ENCODE measurements at places on chromosomes 5 and 9. TPM values are rescaled to one million over a fixed set of nuclear protein-coding genes. Genes with fewer than 3 reads are reported as not detected.

Gene RALGPS1
- polyA plus RNA-seq: 4.7 TPM

GRCh38 chr5:113218200-113218599 is 216.6 kb downstream of the TSSK1B start:
- no peak overlapping the region for H3K4me3 ChIP-seq
- H3K36me3 ChIP-seq: no peaks in the 10 kb centered on the region
- no peaks in the 10 kb centered on the region for H3K27me3 ChIP-seq
- no peaks in the 10 kb centered on the region for H3K4me1 ChIP-seq
- peak; percentile 47 for DNase-seq

DNA sequence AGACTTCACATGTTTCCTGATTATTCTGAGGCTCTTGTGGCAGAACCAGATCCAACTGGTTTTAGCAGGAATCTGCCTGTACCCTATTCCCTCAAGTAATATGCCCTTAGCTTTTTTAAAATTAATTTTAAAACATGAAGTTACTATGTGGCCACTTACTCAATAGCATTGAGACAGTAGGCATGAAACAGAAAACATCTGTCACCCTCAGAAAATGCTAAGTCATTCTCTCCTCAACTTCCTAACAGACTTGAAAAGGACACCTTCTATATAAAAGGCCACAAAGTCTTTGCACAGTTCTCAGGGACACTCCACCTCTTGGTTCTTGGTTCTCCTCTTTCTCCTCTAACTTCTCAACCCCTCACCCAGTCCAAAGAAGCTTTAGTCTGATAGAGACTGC is 277.8 kb downstream of the RAB3C start:
- H3K4me3 ChIP-seq: no peak overlapping the region
- H3K36me3 ChIP-seq: no peaks in the 10 kb centered on the region
- DNase-seq: no peak
- no peak overlapping the region for H3K27ac ChIP-seq
- H3K4me1 ChIP-seq: peaks cover 3% of the 10 kb centered on the region

- H3K4me3 ChIP-seq: no peak overlapping the region
- no peak overlapping the region for H3K27ac ChIP-seq
- no peaks in the 10 kb centered on the region for H3K36me3 ChIP-seq
- H3K4me1 ChIP-seq: peaks cover 4% of the 10 kb centered on the region
- DNase-seq: no peak
- no peaks in the 10 kb centered on the region for H3K27me3 ChIP-seq
These were observed 316.3 kb downstream of the MCTP1 start for GRCh38 chr5:94968507-94969095.

DNA sequence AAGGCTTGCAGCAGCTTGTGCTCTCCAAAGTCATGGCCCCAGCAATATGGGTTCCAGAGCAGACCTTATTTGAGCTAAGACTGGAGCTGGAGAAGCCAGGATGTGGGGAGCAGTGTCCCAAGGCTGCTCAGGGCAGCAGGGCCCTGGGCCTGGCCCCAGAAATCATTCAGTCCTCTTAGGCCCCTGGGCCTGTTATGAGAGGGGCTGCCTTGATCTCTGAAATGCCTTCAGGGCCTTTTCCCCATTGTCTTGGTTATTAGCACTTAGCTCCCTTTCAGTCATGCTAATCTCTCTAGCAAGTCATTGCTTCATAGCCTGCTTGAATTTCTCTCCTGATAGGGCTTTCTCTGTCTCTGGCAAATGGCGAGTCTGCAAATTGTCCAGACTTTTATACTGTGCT is 9.1 kb downstream of the CATSPER3 start:
- H3K4me1 ChIP-seq: no peaks in the 10 kb centered on the region
- no peak overlapping the region for H3K4me3 ChIP-seq
- H3K36me3 ChIP-seq: no peaks in the 10 kb centered on the region
- no peaks in the 10 kb centered on the region for H3K27me3 ChIP-seq

Data from stomach (tissue), 19 donors.